ENCODE measurements at places on chromosomes 13 and 19.

DNA sequence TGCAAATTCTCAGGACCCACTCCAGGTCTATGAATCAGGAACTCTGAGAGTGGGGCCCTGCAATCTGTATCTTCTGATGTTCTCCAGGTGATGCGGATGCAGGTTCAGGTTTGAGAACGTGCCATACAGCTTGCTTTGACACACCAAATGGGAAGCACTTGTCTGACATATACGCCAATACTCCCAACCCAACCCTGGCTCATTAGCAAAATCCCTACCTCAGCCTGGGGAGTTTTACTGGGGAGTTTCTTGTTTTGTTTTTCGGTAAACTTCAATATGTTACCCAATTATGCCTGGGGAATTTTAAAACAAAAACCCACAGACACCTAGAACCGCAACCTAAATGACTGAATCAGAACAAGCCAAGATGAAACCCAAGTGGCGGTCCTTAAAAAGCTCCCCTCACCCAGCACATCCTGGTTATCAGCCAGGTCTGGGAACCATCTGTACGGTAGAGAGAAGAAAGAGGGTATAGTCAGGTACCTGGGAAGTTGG is 41.2 kb downstream of the ABCC4 start:
- DNase-seq = no peak

GRCh38 chr19:14502334-14503092 is 6.6 kb upstream of the GIPC1 start:
- DNase-seq = no peak

DNA sequence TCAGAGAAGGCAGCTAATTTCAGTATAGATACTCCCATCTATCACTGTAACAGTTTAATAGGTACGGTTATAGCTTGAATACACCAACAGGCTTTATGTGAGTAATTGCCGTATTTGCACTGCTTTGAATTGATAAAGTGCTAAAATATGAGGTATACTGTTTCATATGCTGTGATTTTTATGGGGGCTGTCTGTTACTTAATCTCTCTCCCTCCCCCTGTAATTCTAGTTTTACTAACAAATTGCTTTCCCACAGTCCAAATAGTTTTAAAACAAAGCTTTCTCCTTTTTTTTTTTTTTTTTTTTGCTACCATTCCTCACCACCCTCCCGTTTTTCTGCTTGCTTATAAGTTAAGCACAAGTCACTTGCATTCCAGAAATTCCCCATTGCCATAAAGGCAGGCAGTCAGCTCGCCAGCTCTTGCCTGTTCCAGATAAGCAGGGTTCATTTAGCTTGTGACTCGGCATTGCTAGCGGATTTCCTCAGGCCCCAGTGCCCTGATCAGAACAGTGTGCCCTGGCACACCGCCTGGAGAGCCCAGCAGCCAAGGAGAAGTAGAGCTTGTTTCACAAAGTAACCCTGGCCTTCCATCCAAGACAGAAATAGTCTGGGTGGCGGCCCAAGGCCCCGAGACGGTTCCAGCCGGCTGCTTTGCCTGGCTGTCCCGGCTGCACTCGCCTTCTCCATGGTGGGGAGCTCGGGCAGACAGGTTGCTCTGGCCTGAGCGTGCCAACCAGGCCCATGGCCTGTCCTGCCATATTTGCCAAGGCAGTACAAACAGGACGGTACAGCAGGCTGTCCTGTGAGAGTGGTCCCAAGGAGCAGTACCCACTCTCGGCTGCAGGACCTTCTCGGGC is 43.5 kb upstream of the NPAS1 start:
- peak; percentile 41 for DNase-seq

DNA sequence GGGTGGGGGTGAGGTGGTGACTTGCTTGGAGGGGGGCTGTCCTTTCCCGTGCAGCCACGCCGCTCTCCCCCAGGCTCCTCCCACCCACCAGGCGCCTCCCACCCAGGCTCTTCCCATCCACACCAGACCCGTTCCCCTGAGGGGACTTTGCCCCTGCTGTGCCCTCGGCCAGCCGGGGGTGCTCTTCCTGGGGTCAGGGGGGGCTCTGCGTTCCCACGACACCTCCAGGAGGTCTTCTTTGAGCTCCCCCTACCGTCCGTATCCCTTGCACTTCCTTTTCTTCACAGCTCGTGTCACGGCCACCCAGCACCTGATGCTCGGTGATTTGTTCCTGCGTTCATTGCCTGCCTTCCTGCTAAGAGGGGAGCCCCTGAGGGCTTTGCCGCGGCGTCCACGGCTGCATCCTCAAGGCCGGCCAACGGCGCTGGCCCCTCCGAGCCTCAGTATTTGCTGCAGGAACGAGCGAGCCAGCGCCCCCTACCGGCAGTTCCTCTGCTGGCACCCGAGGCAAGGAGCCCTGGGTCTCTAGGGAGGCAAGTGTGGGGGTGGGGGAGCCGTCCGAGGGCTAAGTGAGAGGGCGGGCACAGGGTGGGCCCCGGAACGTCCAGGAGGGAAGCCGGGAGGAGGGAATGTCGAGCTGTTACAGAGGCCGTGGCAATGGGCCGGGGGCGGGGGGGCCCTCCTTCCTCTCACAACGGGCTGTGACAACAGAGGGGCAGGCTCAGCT is 11.8 kb downstream of the LRRC4B start:
- peak; percentile 73 for DNase-seq

- DNase-seq = no peak
Observed at GRCh38 chr13:40665126-40666044, 1.1 kb downstream of the FOXO1 start.

GRCh38 chr19:33809960-33810359 is 13.3 kb downstream of the KCTD15 start:
- no peak for DNase-seq

DNA sequence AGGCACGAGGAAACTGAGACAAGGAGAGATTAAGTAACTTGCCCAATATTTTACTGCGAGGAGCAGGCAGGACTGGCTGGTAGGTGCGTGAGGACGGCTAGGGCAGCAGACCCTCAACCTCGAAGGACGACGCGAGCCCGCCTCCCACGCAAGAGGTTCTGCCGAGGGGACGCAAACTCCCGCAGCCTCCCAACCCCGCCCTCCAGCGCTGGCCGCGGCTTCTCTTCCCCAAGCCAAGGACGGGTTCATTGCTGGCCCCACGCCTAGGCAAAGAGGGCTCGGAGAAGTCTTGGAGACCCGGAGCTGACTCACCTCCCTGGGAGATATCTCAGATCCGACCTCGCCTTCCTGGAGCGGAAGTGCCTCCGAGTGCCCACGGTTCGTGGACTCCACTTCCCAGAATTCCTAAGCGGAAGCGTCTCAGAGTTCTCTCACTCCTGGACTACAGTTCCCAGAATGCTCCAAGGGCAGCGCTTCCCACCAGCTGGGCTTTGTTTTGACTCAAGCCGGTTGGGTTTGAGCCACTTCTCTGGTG is at the start of gene ZNF235:
Gene ZNF235, minus strand, starts transcription at position 367 of the 535 bp plus-strand sequence. CDS start 1,621 bp downstream, outside the sequence.
- peak; percentile 62 for DNase-seq

DNA sequence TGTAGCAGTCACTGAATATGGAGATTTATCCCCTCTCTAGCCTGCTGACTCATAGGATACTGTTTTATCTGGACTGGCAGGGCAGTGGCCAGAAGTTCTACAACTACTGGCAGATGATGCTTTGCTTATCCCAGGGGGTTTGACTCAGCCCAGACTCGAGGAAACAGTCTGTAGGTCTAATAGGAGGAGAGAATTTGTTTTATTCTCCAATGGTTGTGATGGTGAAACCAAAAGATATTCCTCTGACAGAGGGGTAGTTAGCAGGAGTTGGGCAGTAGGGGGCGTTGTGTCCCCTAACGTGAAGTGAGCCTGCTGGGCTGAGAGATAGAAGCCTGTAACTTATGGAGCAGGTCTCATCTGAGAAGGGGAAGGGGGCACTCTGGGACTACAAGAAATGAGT is 74.9 kb downstream of the WTIP start:
- no peak for DNase-seq

DNA sequence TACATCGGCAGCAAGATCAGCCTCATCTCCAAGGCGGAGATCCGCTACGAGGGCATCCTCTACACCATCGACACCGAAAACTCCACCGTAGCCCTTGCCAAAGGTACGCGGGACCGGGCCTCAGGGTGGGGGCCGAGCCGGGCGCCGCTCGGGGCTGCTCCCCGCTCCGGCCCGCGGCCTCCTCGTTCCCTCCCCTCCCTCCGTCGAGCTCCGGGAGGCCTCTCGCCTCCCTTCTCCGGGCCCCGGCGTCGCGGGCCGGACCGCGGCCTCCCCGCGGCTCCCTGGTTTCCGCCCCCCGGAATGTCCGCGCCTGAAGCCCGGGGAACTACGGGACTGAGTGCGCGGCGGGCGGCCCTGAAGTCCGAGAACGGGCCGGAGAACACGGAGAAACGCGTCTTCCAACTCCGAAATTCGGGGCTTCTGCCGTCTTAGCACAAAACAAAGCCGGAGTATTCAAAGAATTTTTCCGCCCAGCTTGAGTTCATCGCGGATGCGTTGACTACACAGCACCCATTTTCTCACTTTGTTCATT is 423 bp downstream of the LSM14A start:
- no peak for DNase-seq

DNA sequence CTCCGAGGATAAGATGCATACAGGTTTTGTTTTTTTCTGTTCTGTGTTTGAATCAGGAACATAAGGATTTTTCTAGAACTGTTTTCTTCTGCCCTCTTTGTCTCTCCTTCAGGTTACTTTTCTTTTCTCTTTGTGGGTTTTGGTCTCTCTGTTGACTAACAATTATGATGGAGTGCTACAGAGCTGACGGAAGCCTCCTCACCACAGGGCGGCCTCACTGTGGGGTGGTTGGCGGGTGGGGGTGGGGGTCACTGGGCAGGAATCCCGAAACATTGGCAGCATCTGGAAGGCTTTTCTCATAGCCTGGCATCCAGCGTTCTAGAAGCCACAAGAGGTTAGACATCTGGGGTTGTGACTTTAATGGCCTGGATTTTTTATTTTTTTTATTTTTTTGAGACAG is 12.0 kb upstream of the MATK start:
- DNase-seq = no peak

DNA sequence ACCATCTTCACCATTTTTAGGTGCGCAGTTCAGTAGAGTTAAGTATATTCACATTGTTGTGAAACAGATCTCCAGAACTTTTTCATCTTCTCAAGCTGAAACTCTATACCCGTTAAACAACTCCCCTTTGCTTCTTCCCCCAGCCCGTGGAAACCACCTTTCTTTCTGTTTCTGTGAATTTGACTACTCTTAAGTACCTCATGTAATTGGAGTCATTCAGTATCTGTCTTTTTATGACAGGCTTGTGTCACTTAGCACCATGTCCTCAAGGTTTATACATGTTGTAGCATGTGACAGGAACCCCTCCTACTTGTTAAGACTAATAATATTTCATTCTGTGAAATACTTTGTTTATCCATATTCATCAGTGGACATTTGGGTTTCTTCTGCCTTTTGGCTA is 52.8 kb downstream of the TNFRSF19 start:
- DNase-seq = no peak

DNA sequence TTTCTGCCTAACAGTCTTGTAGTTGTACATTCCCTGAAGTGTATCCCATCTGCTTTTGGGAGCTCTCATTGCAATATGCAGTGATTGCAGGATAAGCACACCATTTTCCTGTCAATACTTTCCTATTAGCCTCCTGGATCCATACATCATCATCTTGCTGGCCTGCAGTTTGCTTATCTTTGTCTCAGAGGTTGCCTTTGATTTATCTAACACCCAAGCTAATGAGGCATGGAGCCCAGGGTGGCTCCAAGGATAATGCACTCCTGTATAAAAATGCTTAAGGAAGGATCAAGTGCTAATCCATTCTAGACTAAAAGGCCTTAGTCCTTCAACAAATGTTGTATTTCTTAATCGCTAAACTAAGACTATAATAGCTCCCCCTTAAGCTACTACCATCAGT is 161.6 kb upstream of the OBI1 start:
- no peak for DNase-seq

DNA sequence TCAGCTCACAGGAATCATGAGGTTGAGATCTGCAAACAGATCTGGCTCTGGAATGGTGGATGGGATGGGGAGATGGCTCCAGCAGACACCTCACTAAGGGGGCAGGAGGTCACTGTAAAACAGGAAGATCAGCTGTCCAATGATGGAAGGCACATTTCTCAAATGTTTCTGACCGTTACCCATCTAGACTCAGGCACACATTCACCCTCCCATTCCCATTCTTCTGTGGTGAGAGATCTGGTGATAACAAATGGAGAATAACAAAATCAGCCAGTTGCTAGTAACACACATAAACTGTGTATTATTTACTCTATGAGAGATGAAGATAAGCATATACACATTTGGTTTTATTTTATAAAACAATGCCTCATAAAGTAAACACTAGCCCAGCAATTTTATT is 235.9 kb downstream of the TSHZ3 start:
- DNase-seq = no peak

DNA sequence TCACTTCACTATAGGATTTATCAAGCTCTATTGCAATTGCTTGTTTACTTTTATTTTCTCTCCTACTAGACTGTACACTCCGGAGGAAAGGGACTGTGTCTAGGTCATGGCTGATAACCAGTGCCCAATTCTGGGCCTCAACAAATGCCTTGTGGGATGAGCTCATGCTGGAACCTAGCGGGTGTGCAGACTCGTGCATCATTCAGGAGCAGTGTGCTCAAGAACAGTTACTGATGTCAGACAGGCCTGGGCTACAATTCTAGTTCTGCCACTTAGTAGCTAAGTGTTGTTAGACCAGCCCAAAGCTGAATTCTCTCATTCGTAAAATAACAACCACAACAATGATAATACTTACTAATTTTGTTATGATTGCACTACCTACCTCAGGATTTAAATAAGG is 95.4 kb downstream of the CYSLTR2 start:
- no peak for DNase-seq

DNA sequence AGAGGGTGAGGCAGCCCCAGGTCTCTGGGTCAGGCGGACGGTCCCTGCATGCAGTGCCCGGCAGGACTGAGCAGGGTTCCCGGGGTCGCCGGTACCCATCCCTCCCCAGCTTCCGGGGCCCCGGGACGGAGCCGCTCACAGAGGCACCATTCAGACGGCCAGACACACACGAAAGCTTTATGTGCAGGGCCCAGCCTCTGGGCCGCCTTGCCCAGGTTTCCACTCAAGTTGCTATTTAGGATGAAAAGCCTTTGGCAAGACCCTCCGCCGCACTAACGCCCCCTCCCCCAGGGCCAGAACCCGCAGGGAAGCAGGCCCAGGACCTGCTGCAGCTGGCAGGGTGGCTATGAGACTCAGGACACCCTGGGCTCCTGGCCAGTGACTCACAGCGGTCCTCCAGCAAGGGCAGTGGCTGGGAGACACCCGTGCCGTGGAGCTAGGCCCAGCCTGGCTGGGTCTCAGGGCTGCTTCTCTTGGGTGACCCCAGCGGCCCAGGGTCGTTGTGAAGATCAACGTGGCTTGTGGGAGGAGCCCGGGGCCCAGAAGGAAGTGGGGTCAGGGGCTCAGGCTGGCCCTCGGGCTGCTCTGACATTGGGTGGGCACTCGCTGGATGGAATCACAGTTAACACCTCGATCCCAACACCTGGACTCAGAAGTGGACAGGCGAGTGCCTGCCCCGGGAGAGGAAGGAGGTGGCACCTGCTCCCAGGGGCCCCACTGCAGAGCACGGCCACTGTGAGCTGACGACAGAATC is 4.8 kb downstream of the C19orf25 start:
- DNase-seq = no peak

DNA sequence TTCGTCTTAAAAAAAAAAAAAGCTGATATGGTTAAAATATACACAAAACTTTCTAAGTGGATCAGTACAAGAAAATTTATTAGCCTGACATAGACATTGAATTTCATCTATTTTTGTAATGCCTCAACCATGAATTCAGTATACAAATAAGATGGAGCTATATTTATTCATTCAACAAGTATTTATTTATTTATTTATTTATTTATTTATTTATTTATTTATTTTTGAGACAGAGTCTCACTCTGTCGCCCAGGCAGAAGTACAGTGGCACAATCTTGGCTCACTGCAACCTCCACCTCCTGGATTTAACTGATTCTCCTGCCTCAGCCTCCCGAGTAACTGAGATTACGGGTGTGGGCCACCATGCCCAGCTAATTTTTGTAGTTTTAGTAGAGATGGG is 78.5 kb upstream of the GSX1 start:
- no peak for DNase-seq

All from omental fat pad (tissue), 4 donors.